ENCODE measurements at places on chromosomes 13 and 19. TPM values are rescaled to one million over a fixed set of nuclear protein-coding genes. Genes with fewer than 3 reads are reported as not detected.

SYCN gene
- total RNA-seq: not detected

ZNF223 gene
- 23.0 TPM for total RNA-seq

- no peaks in the 10 kb centered on the region for H3K4me1 ChIP-seq
- H3K36me3 ChIP-seq: no peaks in the 10 kb centered on the region
- H3K27ac ChIP-seq: no peak overlapping the region
- DNase-seq: no peak
- no peaks in the 10 kb centered on the region for H3K27me3 ChIP-seq
- no peak overlapping the region for H3K4me3 ChIP-seq
These were observed 28.3 kb upstream of the NCCRP1 start for GRCh38 chr19:39168258-39169142.

DNA sequence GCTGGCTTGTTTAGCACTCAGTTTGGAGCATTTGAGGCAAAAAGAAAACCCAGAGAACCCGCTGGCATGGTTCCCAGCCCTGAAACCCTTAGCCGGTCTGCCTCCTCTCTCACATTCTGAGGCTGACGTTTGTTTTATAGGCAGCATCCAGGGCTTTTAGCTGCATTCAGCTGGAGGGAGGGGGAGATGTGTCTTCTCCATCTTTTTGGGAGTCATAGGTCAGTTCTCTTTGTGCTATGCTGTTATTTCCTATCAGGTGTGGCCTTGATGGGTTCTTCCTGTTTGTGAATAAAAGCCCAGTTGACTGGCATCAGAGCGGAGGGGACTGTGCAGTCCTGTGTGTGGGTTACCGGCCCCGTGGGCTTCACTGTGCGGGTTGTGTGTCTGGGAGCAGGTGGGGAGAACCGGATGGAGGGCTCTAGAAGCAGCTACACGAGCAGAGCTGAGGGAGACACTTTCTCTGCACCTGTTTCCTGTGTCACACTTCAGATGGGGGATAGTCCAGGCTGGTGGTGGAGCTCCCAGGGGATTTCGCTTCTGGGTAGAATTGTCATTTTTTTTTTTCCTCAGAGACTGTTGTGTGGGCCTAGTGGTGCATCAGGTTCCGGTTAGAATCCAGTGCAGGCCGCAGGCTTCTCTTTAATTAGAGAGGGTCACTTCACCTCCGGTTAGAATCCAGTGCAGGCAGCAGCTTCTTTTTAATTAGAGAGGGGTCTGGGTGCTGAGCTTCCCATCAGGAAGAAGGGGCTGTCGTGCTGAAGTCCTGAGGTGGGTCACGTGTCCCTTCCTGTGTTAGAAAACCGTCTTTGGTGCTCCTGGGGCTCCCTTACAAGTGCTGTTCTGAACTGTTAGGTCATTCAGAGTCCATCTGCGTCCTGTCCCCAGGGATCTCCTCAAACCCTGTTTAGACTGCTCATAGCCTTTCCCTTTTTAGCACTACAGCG lies 69.6 kb downstream of the ARHGEF7 start:
- H3K36me3 ChIP-seq: no peaks in the 10 kb centered on the region
- H3K4me3 ChIP-seq: no peak overlapping the region
- peaks cover 17% of the 10 kb centered on the region for H3K4me1 ChIP-seq
- DNase-seq: peak; percentile 89
- H3K27ac ChIP-seq: peak overlapping the region; percentile 66

CERS4 gene
- 11.1 TPM for total RNA-seq

ZNF121 gene
- 16.7 TPM for total RNA-seq

GRCh38 chr19:10835089-10835753 lies 791 bp downstream of the TMED1 start:
- peak overlapping the region; percentile 97 for H3K27ac ChIP-seq
- peak; percentile 61 for DNase-seq
- no peaks in the 10 kb centered on the region for H3K36me3 ChIP-seq
- H3K4me1 ChIP-seq: no peaks in the 10 kb centered on the region
- no peaks in the 10 kb centered on the region for H3K27me3 ChIP-seq
- H3K4me3 ChIP-seq: peak overlapping the region; percentile 86
